Effector CD4-positive, alpha-beta T cell (primary cell): ENCODE measurements at places on chromosomes 2 and 18.

- DNase-seq = no peak
These were observed 80.8 kb downstream of the ATL2 start for GRCh38 chr2:38296197-38296780.

- no peak for DNase-seq
These were observed 24.3 kb downstream of the IGFBP5 start for GRCh38 chr2:216671081-216671411.

GRCh38 chr18:57269756-57270155 is 82.6 kb upstream of the ST8SIA3 start:
- DNase-seq = no peak

- no peak for DNase-seq
These were observed 57.2 kb downstream of the CYB5A start for GRCh38 chr18:74234326-74235171.

GRCh38 chr2:65185012-65185411 is 42.6 kb upstream of the ACTR2 start:
- DNase-seq = no peak

- no peak for DNase-seq
These were observed at the start of gene TXNDC2 for GRCh38 chr18:9885170-9886004. TSS of gene TXNDC2 (plus strand) at chr18:9885973. CDS start at chr18:9886681, 708 bp downstream.

GRCh38 chr18:62282188-62282629 is 42.9 kb upstream of the TNFRSF11A start:
- no peak for DNase-seq

DNA sequence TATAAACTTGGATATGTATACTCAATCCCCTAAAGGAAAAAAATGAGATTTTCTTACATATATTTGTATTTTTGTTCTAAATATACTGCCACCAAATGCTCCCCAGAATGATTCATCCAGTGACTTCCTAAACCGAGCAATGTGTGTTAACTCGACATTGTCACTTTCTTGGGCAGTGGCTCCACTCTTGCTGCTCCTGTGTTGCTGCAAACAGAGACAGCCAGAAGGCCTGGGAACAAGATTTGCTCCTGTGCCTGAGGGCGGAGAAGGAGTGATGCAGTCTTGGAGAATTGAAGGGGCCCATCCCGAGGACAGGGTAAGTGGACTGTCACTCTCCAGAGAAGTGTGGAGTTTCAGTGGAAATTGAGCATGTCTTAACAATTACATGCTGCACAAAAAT is 32.7 kb downstream of the DSG4 start:
- no peak for DNase-seq

- DNase-seq = no peak
These were observed 6.7 kb upstream of the TNP1 start for GRCh38 chr2:216866515-216867095.

DNA sequence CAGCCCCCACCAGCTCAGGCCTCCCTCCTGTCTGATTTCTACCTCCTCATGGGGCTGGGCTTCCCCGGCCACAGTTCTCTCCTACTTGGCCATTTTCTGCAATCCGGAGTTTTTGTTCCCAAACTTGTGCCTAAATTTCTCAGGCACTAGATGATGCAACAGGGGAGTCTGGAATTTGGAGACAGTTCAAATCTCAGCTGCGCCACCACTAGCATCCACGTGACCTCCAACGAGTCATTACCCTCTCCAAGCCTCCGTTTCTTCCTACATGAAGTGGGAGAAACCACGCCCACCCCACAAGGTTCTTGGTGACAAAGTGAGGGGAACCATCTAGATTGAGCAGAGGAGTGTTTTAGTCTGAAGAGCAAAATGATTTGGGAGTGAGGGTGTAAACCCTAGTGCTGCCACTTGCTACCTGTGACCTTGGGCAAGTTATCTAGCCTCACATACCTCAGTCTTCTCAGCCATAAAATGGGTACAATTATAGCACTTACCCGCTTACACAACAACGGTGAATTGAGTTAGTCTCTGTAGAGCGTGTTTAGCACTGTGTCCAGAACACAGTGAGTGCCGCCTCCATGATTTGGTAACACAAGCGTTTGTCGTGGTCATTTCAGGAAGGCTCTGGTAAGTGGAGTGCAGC is 61.4 kb upstream of the ASAP2 start:
- DNase-seq = no peak

GRCh38 chr2:96642564-96643360 is at the start of gene FER1L5:
TSS of gene FER1L5 (plus strand) at chr2:96642764. CDS start at chr2:96642837, 73 bp downstream.
- no peak for DNase-seq

GRCh38 chr2:48781366-48781765 is 25.8 kb upstream of the LHCGR start:
- DNase-seq = no peak

DNA sequence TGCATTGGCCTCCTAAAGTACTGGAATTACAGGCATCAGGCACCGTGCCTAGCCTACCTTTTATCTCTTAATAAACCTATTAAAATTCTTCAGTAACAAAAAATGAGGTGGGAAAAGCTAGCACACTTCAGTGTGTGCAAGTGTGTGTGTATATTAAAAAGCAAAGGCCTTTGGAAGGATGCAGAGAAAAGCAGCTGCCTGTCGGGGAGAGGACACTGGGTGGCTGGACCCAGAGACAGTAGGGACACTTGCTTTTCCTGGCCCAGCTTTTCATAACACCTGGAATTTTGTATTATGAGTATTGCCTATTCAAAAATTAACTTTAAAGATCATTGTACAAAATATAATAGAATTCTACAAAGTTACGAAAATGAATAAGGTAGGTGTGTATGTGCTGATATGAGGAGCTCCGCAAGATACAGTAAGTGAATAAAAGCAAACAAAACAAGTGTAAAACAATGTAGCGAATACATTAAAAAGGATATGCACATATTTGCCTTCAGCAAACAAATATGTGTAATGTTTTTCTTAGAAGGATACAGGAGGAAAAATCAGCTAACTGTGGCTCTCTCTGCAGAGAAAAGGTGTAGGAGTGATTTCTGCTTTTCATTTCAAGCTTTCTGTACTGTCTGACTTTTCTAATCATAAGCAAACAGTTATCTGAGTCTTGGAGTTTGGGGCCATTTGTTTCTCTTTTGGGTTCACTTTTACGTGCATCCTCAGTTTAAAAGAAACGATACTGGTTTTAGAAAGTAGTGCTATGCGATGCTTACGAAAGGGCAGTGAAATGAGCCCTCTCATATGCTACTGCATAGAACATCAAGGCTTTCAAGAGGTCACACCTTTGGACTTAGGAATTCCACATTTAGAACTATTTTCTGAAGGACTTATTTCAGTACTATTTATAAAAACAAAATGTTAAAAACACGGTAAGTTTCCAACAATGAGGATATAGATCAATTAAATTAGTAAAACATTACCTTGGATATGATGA is 70.8 kb downstream of the USP40 start:
- no peak for DNase-seq

DNA sequence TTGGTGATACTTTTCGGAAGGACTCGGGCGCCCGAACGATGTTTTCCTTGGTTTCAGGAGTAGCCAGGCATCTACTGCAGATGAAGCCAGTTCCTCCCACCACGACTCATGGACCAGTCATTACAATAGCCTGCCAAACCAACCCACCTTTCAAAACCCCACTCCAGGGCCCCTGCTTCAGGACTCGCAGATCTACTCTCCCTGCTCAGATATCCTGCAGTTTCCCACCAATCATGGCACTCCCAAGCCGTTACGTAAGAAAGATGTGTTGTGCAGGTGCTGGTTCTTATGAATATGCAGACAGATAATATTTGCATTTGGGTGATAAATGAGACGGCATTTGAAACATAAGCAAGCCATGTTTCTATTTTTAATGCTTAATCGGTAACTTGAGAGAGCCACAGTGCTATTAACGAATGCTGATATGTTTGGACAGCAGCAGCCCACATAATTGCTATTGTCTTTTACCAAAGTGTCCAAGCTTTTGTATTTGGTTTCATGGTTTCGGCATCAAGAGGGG is 3.5 kb upstream of the CYS1 start:
- no peak for DNase-seq

- DNase-seq = no peak
These were observed 9.9 kb downstream of the ACVR1 start for GRCh38 chr2:157866202-157866601.

DNA sequence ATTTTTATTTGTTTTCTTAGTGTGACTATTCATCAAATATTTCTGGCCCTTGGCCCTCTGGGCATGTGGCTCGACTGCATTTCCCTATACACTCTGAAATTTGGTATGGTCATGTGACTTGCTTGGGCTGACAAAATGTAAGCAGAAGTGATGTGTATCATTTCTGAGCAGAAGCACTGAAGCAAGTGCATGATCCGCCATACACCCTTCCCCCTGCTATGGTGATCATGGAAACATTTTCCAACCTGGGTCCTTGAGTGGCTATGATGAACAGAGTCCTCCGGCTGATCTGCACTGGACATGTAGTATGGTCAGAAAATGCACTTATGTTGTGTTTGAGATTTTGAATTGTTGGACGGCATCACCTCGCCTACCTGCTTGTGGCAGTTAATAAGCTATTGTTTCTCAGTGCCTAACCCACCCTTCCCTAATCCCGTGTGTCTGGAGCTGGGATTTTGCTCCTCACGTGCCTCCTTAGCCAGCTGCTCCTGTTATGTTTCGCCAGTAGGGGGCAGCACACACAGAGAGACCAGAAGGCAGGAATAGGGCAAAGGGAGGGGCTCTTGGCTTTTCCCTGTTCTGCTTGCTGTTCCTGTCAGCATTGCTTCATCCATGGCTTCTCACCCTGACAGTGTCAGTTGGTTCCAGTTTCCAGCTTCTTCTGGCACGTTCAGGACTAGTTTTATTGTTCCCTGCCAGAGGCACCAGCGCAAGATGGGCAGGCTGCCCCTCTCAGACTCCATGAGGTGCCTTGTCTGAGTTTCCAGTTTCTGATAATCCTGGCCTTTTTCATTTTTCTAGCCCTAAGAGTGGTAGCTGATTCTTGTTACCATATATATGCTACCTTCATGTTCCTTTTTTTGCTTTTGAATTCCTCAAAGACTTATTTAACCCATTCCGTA is 207.4 kb downstream of the ARL6IP6 start:
- DNase-seq = no peak

DNA sequence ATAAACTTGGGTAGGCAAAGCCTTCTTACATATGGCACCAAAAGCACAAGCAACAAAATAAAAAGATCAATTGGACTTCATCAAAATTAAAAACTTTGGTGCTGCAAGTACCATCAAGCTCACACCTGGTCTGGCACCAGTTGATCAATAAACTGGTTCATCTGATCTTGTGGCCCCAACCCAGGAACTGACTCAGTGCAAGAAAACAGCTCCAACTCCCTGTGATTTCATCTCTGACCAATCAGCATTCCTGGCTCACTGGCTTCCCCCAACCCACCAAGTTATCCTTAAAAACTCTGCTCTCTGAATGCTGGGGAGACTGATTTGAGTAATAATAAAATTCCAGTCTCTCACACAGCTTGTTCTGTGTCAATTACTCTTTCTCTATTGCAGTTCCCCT is 8.4 kb downstream of the EPG5 start:
- DNase-seq = no peak

DNA sequence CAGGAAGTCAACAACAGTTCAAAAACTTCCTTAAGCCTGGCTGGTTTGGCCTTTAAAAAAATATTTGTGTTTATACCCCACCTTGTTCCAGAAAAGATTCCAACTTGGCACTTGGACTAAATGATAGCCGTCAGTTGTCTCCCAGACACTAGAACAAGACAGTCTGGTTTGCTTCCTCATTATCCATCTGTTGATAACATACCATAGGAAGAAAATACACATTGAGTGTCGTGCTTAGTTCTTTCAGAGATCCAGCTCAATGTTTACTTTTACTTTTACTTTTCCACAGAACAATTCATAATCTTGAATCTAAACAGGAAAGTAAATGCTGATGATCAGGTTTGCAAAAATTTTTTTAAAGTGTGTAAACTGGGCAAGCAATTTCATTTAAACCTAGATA is 2.4 kb upstream of the VPS54 start:
- no peak for DNase-seq

DNA sequence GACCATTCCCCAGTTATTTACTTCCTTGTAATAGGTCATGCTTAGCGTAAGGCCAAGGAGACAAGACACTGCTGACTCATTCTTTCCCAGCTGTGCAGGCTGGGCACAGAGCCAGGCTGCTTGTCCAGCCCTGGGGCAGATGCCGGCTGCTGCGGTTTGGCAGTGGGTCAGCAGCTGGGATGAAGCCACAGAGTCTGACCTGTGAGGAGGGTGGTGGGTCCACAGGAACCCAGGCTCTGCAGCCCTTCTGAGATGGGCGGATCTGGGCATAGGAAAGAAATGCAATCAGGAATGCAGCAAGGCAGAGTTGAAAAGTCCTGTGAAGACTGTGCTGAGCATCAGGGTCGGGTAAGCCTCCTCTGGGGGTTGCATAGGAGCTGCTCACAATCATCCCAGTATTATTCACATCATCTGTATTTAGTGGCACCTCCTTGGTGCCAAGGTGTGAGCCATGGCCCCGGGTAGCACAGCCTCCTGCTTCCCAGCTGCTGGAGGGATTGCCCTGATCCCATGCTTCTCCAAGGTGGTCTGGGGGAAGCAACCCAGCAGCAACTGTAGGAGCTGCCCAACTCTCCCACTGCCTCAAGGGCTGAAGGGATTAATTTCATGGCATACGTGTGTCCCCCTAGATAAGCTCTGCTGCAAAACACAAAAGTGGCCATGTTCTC is 139.0 kb downstream of the DDX1 start:
- no peak for DNase-seq

GRCh38 chr2:36754578-36754977 is 58.1 kb downstream of the VIT start:
- DNase-seq = no peak

GRCh38 chr18:40866013-40866645 is 1088.9 kb upstream of the PIK3C3 start:
- no peak for DNase-seq

DNA sequence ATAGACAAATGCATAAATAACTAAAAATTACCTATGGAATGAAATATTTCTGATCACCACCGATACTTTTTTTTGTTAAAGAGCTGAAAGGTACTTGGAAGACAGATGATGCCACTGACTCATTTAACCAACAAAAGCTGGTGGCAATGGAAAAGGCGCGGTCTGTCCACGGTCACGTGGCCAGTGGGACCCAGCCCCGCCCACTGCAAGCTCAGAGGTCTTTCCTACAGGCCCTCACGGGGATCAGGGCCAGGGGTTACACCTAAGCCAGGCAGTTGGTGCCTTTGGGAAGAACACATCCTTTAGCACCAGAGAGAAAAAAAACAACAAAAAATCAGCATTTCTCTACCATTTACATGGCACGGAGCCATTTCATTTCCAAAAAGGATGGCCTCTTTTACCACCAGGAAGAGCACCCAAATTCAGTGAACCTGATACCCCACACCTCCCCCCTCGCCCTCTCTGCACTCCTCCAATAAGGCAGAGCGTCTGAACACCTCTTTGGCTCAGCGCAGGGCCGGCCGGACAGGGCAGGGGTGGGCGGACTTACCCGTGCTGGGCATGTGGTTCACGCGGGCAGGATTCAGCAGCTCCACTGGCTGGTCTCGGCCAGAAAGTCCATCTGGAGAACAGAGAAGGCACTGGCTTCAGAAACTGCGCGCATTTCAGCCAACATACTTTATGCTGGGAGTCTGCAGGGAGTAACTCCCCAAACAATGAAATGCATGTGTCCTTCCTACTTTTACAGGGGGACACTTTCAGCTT is 164.6 kb downstream of the HDAC4 start:
- DNase-seq = no peak
